ENCODE measurements at places on chromosomes 1 and 21.
A peak's percentile ranks its signal among the peaks of the same experiment; 100 is the strongest.

GRCh38 chr21:27580276-27580675, 613.4 kb upstream of the ADAMTS5 start:
- DNase-seq, result no peak

DNA sequence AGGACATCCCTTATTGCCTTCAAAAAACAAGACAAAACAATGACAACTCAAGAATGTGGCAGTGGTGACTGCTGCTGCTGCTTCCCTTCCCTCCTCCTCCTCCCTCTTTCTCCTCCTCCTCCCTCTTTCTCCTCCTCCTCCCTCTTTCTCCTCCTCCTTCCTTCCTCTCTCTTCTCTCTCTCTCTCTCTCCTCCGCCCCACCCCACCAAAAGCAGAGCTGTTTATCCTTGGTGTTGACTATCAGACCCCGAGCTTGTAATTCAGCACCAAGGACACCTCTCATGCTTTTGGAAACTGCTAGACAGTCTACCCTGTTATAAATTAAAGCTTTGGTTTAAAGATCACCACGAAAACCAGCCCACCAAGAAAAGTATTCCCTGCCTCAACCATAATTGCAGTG, 72.4 kb upstream of the IFNAR2 start:
- DNase-seq, result no peak

GRCh38 chr1:110482662-110483307, 31.8 kb downstream of the PROK1 start:
- DNase-seq, result no peak

DNA sequence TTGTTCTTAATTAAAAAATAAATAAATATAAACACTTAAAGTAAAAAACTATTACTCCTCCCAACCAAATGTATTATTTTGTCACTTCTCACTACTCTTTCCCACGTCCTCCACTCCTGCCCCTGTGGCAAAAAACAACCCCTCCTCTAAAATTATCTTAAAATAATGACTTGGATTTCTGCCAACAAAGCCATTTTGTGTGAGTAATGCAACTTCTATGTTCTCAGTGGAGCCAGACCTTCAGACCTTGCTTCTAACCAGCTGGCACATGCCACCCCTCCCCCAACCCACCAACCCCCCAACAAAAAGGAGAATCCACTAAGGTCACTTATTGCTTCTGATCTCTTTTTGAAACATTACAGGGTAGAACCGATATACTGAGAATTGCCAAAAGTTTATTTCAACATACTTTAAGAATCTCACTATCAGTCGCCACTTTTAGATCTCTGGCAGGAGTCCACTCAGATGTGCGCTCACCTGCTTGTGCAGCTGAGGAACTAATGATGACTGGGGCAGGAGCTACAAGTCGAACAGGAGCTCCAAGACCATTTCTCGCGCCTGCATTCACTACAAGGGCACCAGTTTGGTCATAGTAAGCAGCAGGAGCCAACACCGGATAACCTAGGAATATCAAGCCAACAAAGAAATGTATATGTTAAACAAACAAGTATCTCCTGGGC, 58.3 kb upstream of the SDC3 start:
- peak; percentile 92 for DNase-seq

DNA sequence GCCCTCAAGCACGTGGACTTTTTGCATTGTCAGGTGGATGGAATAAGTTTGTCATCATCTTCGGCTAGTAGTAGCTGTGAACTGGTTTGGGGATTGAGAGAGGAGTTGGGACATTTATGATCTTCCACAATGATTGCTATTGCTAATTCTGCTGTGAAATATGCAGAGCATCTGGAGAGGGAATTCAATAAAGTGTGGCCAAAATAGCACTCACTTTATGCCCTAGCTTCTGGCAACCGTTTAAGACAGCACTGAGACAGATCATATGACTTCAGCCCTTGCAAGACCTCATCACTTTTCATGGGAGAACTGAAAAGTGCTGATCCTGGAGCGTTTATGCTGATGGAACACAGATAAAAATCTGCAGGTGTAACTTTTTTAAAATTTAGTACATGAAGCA, 360.8 kb downstream of the GPATCH2 start:
- DNase-seq, result no peak

DNA sequence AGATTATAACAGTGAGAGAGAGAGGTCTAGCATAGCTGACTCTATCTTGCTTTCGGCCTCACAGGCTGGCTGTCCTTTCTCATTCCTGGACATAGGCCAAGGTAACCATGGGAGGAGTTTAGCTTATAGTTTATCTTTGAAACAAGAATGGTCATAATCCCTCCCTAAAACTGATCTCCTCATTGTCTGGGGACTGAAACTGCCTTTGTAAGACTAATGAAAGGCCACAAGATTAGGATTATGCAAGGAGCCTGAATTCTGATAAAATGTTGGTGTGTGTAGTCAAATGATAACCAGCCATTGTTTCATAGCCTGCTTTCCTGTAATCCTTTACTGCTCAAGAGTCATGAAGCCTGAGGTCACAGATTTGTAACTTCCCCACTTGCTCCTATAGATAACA, 131.9 kb upstream of the LYPLAL1 start:
- DNase-seq, result no peak

DNA sequence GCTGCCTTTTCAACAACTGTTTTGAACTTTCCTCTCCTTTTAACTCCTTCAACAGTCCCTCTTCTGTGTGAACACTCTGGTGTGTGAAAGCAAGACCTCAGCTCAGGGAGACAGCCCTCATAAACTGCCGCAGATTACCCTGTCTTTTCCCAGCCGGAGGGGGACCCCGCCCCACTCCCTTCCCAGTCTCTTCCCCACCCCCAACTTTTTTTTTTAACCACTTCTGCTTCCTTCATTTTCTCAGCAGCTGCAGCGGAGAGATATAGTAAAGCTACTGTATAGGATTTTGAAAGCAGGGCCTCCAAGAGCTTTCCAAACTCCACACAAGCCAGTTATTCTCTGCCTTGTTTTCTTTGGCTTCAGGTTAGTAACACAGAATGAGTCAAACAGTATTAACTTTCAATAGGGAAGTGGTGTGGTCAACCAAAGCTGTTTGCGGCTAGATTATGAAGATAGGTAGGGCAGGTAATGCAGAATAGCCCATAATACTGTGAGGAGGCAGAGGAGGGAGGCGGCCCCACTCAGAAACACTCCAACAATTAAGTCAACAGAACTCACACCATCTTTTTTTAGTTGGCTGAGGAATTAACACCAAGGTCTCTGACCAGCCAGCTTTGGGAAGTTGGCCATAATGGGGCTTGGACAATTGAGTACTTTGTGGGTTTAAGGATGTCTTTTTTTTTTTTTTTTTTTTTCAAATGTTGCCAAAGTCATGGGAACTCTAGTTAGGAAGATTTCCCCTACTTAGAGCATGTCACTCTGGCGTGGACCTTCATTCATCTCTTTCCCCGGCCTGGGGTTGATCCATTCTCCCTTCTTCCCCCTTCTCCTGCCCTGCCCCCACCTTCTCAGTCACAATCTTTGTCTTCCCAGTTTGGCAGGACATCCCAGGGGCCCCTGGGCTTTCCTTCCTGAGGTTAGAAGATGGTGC, 177.0 kb downstream of the CLIC6 start:
- peak; percentile 72 for DNase-seq

DNA sequence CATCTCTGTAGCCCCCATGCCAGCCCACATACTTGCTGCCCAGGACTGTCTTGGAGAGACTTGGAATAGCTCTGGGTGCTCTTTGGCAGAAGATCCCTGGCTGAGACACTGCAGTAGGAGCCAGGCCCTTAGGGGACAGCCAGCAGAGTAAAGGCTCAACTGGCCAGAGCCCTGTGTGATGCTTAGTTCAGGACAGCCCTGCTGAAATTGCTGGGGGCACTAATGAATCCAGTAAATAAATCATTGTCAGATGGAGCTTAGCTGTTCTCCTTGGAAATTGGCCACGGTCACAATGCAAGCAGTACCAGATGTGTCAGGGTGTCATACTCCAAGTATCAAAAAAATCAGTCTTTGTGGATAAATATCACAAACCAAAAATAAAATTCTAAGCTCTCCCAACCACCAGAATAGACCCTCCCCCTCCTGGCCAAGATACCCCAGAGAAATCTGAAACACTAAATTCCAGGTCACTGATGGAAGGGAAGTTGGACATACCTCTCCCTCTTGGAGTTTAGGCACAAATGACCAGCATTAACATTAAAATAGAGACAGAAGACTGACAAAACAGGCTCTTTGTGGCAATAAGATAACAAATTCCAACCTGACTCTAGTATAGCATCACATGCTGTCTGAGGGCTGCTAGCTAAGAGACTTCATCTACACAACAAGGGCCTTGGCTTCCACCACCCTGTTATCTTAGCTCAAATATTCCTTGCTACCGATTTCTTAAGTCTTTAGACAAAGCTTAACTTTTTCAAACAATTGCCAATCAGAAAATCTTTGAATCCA, 83.2 kb upstream of the DNAH14 start:
- DNase-seq, result no peak

DNA sequence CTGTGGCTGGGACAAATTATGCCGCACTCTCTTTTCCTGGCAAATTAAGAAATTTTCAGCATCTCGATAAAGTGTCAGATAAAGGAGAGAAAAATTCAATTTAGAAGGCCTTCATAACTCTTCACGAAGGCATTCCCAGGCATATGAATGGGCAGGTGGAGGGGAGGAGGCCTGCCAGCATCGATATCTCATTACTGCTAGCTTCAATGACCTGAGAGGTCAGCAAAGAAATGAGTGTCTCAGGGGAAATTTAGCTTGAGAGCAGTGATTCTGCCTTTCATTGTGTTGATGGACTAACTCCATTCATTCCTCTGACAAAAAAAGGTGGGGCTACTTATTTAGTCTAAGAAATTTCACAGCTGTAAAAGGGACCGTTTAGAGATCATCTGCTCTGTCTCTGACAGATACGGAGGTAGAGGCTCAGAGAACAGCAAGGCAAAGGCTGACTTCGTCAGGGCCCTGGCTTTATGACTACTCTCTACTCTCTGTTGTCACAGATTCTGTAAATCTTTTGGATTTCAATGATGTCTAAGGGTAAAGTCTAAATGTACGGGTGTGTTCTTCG, 212.0 kb upstream of the BEND5 start:
- DNase-seq, result no peak

GRCh38 chr21:29148530-29148929, 18.1 kb downstream of the MAP3K7CL start:
- no peak for DNase-seq

- no peak for DNase-seq
These were observed 34.4 kb downstream of the NUCKS1 start for GRCh38 chr1:205715628-205716027.

DNA sequence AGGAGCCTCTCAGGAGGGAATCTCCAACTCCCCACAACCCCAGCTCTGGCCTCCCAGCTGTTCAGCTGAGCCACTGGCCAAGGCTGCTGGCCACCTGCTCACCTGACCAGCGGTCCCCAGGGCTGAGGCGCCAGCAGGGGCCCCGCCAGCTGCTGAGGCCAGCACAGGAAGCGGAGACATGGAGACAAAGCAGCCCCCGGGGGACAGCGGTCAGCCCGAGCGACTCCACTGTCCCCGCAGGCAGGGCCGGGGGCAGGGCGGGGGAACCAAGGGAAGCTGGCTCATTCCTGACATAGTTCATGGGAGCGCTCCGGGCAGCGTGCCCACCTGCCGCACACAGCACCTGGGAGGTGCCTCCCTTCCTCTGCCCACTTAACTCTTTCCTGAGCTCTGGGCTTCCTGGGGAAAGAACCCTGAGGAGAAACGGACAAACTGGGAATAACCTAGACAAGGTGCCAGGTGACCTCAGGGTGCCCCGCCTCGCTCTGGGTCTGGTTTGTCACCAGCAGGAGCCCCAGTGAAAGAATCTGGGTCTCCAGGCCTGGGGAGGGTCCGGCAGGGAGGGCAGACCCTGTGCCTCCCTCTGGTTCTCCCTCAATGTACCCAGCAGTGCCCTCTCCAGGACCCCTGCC, 10.7 kb downstream of the EPHA2 start:
- DNase-seq, result peak; percentile 93

DNA sequence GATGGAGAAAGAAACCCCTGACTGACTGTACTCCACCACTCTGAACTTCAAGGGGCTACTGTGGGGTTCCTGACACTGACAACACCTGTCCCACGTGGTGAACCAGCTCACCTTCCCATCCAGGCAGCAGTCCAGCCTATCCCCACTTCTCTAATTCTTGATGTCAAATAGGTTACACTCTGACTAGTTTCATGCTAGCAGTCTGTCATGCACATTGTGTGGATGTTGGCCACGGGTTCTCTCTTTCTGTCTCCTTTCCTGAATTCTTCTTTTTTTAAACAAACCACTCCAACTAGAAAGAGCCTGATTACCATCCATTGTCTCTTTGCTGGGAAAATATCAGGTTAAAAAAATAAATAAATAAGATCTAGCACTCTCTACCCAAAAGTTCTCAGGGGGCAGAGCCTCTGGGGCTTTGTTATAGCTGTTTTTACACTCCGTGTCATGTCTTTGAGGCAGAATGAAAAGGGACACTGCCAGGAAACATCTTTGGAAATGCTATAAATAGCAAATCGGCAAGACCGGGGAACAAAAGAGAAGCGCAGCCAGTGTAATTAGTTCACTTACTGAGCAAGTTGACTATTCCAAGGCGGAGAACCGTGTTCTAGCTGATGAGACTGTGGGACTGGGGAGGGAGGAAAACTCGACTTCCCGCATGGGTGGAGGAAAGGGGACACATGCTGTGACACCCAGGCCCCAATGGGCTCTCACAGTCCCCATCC, 356.1 kb downstream of the OMA1 start:
- DNase-seq, result no peak

GRCh38 chr1:42847111-42847595, 740 bp downstream of the ZNF691 start:
- DNase-seq, result peak; percentile 2

GRCh38 chr1:32828341-32828740, 10.9 kb downstream of the S100PBP start:
- peak; percentile 41 for DNase-seq

GRCh38 chr1:169546087-169546995, 39.9 kb downstream of the F5 start:
- DNase-seq, result peak; percentile 85

DNA sequence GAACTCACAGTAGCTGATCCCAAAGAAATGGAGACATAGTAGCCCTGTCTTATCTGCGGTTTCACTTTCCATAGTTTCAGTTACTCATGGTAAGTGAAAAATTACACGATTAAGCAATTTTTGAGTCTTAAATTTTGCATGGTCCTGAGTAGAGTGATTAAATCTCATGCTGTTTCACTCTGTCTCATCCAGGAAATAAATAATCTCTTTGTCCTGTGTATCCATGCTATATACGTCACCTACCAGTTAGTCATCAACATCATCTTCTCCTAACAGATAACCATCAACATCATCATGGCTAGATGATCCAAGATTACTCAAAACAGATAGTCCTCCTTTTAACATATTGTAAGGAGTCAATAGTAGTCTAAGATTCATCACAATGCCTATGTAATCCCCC, 1589.3 kb downstream of the BRINP3 start:
- no peak for DNase-seq

DNA sequence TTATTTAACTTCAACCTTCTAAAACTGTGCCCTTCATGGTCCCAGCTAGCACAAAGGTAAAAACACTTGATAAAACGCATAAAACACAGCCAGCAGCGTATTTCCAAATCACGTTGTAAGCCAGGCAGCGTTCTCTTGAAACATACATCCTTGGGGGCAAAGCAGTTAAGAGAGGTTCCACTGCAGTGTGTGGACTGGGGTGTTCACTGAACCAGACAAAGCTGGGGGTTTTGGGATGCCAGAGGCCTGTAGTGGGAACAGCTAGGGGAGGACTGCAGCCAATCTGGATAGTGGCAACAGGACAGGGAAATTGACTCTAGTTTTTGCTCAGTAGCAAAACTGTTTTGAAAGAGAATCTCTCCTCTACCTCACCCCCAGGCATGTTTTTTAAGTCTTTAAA, 21.5 kb upstream of the ATP5PO start:
- no peak for DNase-seq

- no peak for DNase-seq
These were observed 28.5 kb downstream of the PODN start for GRCh38 chr1:53090227-53091147.

Measured in dermis blood vessel endothelial cell (primary cell).